ENCODE measurements at places on chromosomes 3 and 15.
A peak's percentile ranks its signal among the peaks of the same experiment; 100 is the strongest.

DNA sequence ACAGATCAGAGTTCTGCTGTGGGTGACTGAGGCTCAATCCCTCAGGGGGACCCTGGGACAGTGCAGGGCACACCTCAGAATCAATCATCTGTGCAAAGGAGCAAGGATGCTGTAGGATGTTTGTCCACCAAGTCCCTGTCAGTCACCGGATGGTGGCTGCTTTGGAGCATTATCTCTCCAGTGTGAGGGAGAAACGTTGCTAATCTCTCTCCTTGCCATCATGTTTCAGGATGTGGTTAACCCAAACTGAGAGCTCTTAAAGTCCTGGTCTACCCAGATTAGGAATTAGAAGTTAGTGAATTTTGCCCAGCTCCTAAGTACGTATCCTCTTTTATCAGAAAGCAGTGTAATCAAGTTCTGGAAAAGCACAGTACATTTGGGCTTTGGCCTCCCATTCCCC is 26.2 kb upstream of the LRRC3B start:
- DNase-seq: no peak

DNA sequence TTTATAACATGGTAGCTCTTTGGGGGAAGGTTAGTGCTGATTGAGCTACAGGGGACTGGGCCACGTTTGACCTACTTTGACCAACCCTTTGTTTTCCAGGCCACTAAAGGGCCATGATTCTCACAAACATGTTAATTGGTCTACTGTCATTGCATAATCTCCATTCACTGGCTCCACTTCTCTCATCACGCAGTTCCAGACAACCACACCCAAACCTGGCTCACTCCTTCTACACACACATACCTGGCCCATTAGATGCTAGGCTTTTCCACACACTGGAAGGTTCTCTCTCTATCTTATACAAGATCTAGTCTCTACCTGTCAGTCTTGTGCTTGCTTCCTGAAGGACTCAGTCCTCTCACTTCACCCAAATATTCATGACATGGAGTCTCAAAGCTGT is 15.9 kb downstream of the TGM5 start:
- DNase-seq: no peak

- no peak for DNase-seq
Observed at GRCh38 chr3:89260721-89261120, 153.3 kb downstream of the EPHA3 start.

GRCh38 chr15:60651101-60651500 is 172.2 kb upstream of the ICE2 start:
- no peak for DNase-seq

DNA sequence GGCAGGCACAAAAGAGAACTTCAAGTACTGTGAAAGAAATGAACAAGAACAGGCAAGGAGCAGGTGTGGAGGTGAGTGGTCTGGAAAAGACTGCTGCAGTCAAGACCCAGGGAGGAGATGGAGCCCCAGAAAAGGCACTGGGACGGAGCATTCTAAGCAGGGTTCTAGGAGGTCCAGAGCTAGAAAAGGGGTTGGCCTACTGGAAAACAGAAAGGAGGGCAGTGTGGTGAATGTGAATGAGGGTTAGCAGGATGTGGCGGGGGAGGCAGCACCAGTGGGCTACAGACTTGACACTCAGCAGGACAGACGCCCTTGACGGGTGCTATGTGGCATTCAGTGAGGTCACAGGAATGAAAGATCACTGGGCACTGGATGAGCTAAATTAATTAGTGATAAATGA is 75.7 kb downstream of the SENP2 start:
- DNase-seq: no peak

DNA sequence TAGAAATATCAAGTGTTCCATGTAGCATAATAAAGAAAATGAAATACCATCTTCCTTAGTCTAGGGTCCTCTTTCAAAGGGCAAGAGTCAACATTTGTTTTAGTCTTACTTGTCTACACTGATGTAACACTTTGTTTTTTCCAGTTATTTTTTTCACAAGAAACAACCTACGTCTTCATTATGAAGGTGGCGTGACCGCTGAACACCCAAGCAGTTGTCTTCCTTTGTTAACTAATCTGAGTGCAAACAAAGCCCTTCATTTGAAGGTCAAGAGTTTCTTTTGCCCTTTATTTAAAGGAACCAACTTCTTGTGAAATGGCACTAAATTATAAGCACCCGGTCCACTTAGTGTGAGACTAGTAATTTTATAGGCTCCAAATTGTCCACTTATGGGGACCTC is 73.2 kb downstream of the CD47 start:
- DNase-seq: no peak

DNA sequence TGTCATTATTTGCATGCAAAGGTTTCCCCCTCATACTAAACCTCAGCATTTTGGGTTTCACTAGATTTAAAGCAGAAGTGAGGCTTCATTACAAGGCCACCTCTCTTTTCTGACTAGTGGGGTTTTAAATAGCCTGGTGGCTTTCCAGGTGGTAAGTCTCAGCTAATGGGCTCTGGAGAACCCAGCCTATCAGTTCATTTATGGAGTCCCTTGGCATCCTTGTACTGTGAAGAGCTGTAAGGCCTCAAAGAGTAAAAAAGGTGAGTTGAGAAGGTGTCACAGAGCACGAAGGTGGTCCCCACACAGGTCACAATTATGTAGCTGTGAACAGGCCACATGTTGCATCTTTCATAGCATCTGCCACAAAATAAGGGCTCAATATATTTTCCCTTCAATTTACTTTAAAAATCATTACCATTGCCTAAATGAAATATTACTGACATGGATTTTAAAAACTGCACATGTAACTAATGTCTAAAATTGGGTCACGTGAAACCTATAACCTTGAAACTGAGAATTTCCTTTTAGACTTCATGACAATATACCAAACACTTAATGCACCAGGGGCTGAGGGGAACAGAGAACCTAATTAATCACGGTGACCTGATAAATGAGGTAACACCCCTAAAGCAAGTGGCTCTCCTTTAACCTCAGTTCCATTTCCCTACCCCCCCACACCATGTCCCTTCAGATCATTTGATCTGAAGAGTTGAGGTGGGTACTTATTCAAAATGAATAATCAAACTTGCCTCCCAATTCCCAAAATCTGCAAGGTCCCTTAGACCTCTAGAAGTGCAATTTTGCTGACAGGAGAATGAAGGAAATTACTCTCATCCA is 1.3 kb downstream of the NGLY1 start:
- DNase-seq: no peak

DNA sequence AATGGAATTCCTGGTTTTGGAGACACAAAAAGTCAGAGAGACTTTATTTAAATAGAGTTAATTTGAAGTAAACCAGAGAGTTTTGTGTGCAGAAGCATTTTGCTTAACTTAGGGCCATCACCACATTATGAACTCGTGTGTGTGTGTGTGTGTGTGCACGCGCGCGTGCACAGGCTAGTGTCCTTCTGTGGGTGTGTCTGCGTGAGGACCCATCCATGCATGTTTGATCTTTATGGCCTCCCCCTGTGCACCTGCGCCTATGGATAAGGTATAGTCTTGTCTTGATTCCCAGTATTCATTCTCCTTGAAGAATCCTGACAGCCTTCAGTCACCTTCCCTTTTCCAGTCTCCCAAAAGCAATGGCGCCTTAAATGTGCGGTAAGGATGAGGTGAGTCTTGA is 26.0 kb downstream of the MUC20 start:
- no peak for DNase-seq

DNA sequence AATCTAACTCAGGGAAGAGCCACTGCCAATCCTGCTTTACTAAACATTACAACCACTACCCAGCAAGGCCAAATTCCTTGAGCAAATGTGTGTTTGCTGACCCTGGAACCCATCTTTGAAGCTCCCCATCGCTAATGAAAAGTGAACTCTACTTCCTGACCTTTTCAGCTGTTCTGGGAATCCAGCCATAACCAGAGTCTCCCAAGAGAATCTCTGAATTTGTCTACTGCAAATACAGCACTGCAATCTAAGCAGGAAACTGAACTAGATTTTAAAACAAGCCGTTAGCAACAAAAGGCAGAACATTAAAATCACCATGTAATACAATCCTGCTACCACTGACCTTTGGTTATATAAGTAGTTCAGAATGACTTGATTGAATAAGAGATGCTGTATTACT is 309.2 kb downstream of the MAGI1 start:
- no peak for DNase-seq

DNA sequence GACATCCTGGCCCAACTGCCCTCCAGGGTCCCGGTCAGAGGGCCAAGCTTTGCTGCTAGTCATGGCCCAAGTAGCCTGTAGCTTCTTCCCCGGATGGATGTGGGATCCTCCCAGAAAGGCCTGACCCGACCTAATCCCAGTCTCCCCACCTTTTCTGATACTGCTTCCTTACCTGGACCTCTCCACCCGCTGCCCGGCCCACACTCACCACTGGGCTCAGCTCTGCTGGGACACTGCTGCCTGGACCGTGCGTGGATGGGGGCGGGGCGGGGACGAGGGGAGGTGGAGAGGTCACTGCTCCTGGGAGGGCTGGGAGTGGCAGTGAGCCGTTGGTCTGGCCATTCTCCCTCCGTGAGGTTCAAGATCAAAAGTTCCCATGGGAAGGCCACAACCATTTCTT is 40.3 kb upstream of the FURIN start:
- DNase-seq: no peak

DNA sequence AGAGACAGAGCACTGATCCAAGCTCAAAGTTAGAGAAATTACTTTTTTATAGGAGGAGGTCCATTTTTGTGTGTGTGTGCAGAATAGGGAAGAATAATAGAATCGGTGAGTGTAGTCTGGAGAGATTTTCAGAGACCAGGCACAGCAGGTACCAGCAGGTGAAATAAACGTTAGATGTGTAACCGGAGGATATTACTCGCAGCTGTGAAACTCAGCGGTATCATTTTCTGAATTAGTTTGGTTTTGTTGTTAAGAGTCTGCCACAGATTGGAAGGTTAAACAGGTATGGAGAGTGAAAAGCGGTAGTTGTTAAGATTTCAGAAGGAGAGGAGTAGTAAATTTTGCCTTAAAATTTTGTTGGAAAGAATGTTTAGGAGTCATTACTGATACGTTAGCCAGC is 69.9 kb downstream of the RGMA start:
- no peak for DNase-seq

GRCh38 chr3:45215466-45215865 is 10.6 kb downstream of the TMEM158 start:
- DNase-seq: no peak

GRCh38 chr3:51400166-51400565 is 9.1 kb downstream of the RBM15B start:
- no peak for DNase-seq

DNA sequence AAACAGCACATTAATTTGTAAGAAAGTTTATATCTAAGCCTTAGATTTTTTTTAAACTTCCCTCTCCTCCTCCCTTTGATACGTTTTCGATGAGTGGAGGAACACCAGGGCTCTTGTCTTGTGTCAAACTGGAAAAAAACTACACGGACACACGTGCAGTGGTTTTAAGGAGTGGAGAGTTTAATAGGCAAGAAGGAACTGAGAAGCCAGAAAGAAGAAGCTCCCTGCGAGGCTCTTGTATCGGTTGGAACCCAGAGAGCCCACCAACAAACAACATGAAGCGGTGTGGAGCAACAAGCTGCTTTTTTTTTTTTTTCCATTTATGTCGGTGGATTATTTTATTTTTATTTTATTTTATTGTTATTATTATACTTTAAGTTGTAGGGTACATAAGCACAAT is 18.6 kb downstream of the NDUFB4 start:
- DNase-seq: no peak

DNA sequence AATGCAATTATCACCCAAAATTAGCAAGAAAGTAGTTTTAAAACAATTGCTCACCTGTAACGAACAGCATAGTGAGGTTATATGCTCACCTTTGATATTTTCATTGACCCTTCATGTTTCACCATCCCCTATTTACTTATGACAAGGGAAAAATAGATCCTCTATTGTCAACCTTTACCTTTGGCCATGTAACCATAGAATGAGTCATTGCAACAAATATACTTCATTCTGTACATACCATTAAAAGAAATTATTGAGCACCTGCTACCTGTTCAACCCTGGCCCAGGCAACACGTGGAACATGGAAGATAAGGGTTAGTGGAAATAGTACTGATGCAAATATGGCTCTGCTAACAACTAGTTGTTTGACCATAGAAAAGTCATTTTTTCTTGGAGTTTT is 20.2 kb downstream of the LSAMP start:
- peak; percentile 15 for DNase-seq

GRCh38 chr3:104745313-104745712 is 621.4 kb upstream of the ALCAM start:
- DNase-seq: no peak

DNA sequence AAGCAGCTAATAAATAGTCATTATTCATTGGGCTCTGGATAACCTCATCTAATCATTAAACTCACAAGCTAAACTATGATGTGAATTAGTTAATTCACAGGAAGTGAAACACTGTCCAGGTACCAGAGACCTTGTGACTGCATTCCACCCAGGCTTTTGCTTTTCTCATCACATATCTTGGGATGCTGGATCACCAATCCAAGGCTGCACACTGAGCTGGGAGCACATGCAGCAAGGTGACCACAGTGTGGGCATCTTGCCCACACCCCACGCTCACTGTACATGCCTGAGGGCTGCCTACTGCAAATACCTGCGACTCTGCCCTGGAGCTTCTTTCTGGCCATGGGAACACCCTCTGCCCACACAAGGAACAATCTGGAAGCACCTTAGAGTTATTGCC is 40.6 kb upstream of the TNFAIP8L3 start:
- DNase-seq: no peak

- DNase-seq: peak; percentile 44
Observed at GRCh38 chr3:72303926-72304325, 519.0 kb upstream of the PROK2 start.

DNA sequence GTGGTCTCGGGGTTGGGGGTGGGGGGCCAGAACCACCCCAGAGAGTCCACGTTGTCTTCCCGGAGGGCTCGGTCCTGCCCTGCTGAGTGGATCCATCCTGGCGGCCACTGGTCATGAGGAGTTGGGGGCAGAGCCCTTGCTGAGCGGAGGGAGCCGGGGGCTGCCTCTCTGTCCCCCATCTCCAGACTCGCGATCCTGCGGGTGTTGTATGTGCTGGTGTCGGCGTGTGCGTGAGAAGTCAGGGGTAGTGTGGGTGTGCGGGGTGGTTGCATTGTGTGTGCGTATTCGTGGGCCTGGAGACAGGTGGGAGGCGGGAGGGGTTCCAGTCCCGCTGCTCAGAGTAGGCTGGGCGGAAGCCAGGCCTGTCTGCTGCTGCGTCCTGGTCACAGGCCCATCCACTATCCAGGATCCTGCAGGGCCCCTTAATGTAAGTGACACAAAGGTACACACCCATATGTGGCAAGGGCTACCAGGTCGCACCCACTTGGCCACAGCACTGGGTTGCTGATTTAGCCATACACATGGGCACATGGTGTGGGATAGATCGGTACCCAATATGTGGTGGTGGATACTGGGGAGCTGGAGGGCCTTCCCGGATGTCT is 30.7 kb downstream of the NBEAL2 start:
- no peak for DNase-seq

- DNase-seq: peak; percentile 81
Observed at GRCh38 chr3:120348065-120348990, 826 bp downstream of the LRRC58 start.

Data from SHP77 (cell line).